A549 treated with DMSO at 1 μM for 4 hours (cell line): ENCODE measurements at places on chromosomes 6 and 20. TPM values are rescaled to one million over a fixed set of nuclear protein-coding genes. Genes with fewer than 3 reads are reported as not detected.

SYNJ2 gene
- total RNA-seq = 61.8 to 71.2 TPM (median 68.5 TPM) in 5 replicates

PLCB1 gene
- total RNA-seq = 0.47 to 1.0 TPM (median 0.54 TPM) in 5 replicates

RIMS1 gene
- total RNA-seq = not detected in 5 replicates

MYCT1 gene
- total RNA-seq = 0.03 to 0.12 TPM (median 0.05 TPM) in 3 of 5 replicates, not detected in the others

PPP1R3D gene
- total RNA-seq = 1.8 to 3.2 TPM (median 2.8 TPM) in 5 replicates

CGA gene
- total RNA-seq = 0.19 to 0.20 TPM (median 0.19 TPM) in 3 of 5 replicates, not detected in the others

MUC21 gene
- total RNA-seq = not detected in 5 replicates

THBS2 gene
- 0.01 to 0.17 TPM in 2 of 5 replicates, not detected in the others for total RNA-seq

SLC22A7 gene
- total RNA-seq = not detected in 5 replicates

RALY gene
- 143 to 161 TPM (median 150 TPM) in 5 replicates for total RNA-seq

RNF217 gene
- total RNA-seq = 4.9 to 8.0 TPM (median 6.9 TPM) in 5 replicates

ABHD16B gene
- 0.05 TPM in 1 of 5 replicates, not detected in the others for total RNA-seq

SHLD1 gene
- total RNA-seq = 6.7 to 8.1 TPM (median 7.7 TPM) in 5 replicates

PPP1R3G gene
- total RNA-seq = 1.1 to 1.7 TPM (median 1.3 TPM) in 5 replicates

SNAP25 gene
- total RNA-seq = 16.7 to 22.0 TPM (median 18.6 TPM) in 5 replicates

SENP6 gene
- total RNA-seq = 28.7 to 40.0 TPM (median 33.8 TPM) in 5 replicates

ZNF512B gene
- 10.0 to 13.3 TPM (median 12.2 TPM) in 5 replicates for total RNA-seq

ATP9A gene
- total RNA-seq = 13.0 to 17.1 TPM (median 16.5 TPM) in 5 replicates

RNF182 gene
- 2.9 to 4.0 TPM (median 3.4 TPM) in 5 replicates for total RNA-seq

FUT9 gene
- not detected in 5 replicates for total RNA-seq

EBF4 gene
- 1.8 to 3.5 TPM (median 2.6 TPM) in 5 replicates for total RNA-seq

LRRC73 gene
- total RNA-seq = 0.74 to 1.3 TPM (median 1.1 TPM) in 5 replicates

HLA-DQB2 gene
- not detected in 5 replicates for total RNA-seq

TSHZ2 gene
- not detected in 5 replicates for total RNA-seq

LGSN gene
- total RNA-seq = 2.7 to 4.8 TPM (median 4.1 TPM) in 5 replicates

PTP4A1 gene
- 140 to 191 TPM (median 167 TPM) in 5 replicates for total RNA-seq

BEND3 gene
- total RNA-seq = 4.1 to 4.6 TPM (median 4.4 TPM) in 5 replicates

FOXQ1 gene
- total RNA-seq = 2.5 to 4.6 TPM (median 4.1 TPM) in 5 replicates
